ENCODE measurements at places on chromosomes 3 and 15.

DNA sequence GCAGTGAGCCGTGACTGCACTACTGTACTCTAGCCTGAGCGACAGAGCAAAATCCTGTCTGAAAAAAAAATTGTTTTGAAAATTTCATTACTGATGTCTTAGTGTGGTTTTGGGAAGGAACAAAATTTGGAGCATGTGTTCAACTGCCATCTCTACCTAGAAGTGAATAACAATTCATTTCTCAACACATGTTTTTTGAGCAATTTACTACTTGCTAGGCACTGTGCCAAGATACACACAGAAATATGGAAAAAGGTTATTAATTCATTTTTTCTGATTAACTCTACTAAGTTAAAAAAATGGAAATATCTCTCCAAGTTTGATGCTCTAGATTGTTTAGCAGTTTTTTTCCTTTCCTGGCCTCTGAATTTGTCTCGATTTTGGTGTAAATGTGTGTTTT lies 5.2 kb upstream of the TCF12 start:
- no peak for DNase-seq

DNA sequence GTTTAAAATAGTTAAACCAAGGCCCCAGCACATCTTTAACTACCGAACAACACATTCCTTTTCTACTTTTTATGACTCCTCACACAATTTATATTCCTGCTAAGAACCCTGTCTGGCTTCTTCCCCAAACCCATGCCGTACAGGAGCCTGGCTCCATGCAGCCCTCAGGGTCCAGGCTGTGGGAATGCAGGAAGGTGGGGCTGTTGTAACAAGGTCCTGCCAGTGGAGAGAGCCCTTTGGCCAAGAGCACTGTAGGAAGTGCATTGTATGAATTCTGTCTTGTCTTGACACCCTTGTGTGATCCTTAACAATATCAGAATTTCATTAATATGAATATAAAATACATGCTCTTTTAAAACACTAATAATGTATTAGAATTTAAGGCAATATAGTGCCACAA lies 563.8 kb downstream of the TBL1XR1 start:
- DNase-seq = no peak

- DNase-seq = no peak
These were observed 161.4 kb upstream of the ST8SIA2 start for GRCh38 chr15:92232317-92232716.

GRCh38 chr3:172098698-172099494 lies 59.5 kb downstream of the FNDC3B start:
- no peak for DNase-seq

DNA sequence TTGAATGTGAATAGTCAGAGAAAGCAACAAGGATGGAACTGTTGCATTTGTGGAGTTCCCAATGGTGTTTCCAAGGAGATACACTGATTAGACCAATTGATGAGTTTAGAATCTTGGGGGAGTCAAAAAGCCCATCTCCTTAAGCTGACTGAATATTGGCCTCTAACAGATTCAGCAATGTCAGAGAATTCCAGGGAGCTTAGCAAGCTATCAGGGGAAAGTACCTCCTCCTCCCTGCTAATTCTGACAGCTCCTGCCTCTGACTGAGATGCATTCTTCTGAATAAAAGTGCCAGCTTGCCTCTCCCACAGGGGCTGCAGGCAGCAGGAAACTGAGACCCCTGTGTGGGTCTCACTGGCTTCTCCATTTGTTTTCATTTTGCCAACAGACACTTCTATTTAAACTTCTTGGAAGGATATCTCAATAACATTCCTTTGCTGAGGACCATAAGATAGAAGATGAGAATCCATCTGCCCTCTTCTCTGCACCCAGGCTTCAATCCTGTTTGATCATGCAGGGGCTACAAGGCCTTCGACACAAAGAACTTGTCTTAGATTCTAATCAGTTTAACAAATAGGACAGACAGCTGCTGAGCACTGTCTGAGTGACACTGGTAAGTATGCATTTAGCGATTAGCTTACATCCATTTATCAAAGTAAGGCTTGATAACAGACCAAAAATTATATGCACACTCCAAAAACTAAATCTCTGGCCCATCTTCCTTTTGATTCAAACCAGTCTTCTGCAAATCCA lies 1080.8 kb downstream of the TUSC7 start:
- no peak for DNase-seq

DNA sequence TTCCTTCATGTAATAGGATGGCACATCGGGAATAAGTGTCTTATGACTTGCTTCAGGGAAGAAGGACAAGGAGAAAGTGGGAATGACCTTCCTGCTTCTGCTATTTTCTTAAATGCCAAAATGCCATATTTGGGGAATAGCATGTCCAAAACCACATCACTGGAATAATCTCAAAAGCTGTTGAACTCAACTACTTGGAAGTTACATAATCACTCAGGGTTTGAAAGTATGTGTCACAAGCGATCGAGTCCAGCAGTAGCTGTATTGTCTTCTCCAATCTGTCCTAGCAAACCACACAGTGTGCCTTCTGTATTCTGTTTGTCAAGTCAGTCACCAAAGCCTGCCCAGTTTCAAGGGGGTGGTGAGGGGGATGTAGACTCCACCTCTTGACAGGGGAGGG lies 58.3 kb upstream of the GADL1 start:
- DNase-seq = no peak

DNA sequence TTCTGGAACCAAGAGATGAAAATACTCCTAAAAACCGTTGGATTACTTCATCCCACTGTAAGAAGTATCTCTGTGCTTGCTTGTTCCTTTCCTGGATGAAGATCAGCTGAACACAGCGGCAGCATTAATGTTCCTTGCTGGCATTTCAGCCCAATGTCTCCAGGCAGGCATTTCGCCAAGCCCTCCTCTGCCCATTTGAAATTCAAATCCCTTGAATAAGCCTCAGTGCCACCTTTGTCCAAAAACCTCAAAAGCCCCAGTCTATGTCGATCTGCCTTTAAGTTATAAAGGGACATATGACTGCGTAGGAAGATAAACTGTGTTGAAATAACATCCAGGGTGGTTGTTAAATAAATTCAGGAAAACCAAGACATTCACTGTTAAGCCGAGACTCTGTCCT lies 156.8 kb upstream of the PDZRN3 start:
- DNase-seq = no peak

- DNase-seq = no peak
These were observed 433.4 kb downstream of the PYDC2 start for GRCh38 chr3:191894406-191894805.
